ENCODE measurements at places on chromosomes 13 and 19.

- no peak for DNase-seq
These were observed 342 bp upstream of the SIGLEC10 start for GRCh38 chr19:51417810-51418157.

GRCh38 chr13:94988654-94989053, 276.3 kb upstream of the SOX21 start:
- no peak for DNase-seq

- no peak for DNase-seq
These were observed 23.3 kb downstream of the PTPRS start for GRCh38 chr19:5317321-5317720.

DNA sequence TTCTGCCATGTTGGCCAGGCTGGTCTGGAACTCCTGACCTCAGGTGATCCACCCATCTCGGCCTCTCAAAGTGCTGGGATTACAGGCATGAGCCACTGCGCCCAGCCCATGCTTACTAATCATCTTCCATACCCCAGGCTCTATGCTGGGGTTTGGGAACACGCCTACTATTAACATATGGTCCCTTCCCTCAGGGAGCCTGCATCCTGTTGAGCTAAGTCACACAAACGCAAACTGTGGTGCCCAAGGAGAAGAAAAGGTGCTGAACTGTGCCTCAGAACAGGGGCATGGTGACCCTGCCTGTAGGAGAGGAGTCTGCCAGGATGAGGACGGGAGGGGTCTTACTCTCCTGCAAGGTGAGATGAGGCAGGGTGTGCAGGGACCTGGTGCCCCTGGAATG, 5.6 kb downstream of the MICOS13 start:
- no peak for DNase-seq

- DNase-seq, result no peak
These were observed 22.9 kb upstream of the SLC7A10 start for GRCh38 chr19:33248553-33248953.

- DNase-seq, result no peak
These were observed 21.9 kb upstream of the CCDC124 start for GRCh38 chr19:17910791-17911360.

- no peak for DNase-seq
These were observed 438.6 kb downstream of the TSHZ3 start for GRCh38 chr19:30910485-30911240.

DNA sequence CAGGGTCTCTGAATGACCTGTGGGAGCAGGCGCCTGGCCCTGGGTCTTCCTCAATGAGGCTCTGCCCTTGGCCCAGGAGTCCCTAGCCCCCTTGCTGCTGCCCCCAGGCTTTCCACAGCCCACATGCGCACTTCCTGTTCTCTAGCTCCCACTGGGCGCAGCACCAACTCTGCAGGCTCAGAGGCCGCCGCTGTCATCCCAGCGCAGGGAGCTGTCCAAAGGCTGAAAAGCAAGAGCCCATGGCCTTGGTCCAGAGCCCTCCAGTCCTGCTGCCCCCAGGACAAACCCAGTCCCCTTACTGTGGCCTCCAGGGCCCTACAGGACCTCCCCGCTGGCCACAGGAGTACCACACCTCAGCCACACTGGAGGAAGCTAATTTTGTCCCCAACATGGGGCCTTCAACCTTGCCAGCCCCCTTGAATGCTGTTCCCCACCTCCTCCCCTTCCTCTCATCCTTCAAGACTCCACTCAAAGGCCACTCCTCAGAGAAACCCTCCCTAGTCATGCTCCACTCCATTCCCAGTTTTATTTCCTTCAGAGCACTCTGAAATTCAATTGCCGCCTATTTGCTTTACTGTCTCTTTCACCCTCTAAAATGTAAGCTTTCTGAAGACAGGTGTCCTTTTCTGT, 8.0 kb upstream of the POU2F2 start:
- DNase-seq, result peak; percentile 84

Data from right hindlimb (tissue), 1 donor.